ENCODE measurements at places on chromosomes 5 and 9. TPM values are rescaled to one million over a fixed set of nuclear protein-coding genes. Genes with fewer than 3 reads are reported as not detected.

- no peak for DNase-seq
Observed at GRCh38 chr9:104313396-104314110, 190.5 kb upstream of the OR13F1 start.

RORB gene
- total RNA-seq: 2.5 TPM

SELENOP gene
- 924 TPM for total RNA-seq

GRCh38 chr5:54176066-54176830, 134.1 kb downstream of the ARL15 start:
- no peak for DNase-seq

- no peak for DNase-seq
Observed at GRCh38 chr5:107487056-107487542, 183.6 kb downstream of the EFNA5 start.
